ENCODE measurements at places on chromosomes 5 and 9.

DNA sequence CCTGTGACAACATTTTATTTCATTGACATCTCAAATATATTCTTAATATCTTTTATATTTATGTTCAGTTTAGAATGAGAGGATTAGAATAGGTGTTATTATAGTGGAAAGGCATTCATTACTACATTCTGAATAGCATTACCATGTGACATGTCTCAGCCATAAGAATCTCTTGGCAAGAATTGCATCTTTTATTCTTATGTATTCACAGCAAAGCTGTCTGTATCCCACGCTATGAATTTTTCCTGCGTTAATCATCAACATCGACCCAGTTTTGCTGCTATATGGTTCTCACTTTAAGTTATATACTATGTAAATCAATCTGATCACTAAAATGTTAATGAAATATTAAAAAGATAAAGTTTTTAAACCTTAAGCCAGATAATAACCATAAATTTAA is 248.6 kb downstream of the TMEM232 start:
- H3K27ac ChIP-seq: no peak overlapping the region
- no peaks in the 10 kb centered on the region for H3K27me3 ChIP-seq
- H3K36me3 ChIP-seq: no peaks in the 10 kb centered on the region
- no peak overlapping the region for H3K4me3 ChIP-seq
- DNase-seq: no peak
- H3K4me1 ChIP-seq: no peaks in the 10 kb centered on the region

DNA sequence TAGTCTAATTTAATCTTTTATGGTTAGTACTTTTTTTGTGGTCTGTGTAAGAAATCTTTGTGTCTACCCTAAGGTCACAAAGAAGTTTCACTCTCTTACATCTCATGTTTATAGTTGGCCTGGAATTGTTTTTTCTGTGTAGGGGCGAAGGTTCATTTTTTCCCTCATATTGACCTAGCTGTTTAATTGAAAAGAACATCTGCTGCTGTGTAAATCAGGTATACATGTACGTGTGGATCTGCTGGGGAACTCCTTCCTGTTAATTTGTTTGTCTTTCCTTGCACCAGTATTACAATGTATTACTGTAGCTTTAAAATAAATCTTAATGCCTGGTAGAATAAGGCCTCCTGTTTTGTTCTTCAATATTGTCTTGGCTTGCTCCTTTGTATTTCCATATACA is 37.8 kb downstream of the EXOSC2 start:
- no peak for DNase-seq
- no peak overlapping the region for H3K4me3 ChIP-seq
- peaks cover 15% of the 10 kb centered on the region for H3K4me1 ChIP-seq
- H3K36me3 ChIP-seq: no peaks in the 10 kb centered on the region
- H3K27me3 ChIP-seq: no peaks in the 10 kb centered on the region

GRCh38 chr9:115615821-115616665 is 498.1 kb upstream of the TNC start:
- no peaks in the 10 kb centered on the region for H3K27me3 ChIP-seq
- no peak overlapping the region for H3K4me3 ChIP-seq
- DNase-seq: no peak
- no peak overlapping the region for H3K27ac ChIP-seq
- peaks cover 6% of the 10 kb centered on the region for H3K4me1 ChIP-seq

DNA sequence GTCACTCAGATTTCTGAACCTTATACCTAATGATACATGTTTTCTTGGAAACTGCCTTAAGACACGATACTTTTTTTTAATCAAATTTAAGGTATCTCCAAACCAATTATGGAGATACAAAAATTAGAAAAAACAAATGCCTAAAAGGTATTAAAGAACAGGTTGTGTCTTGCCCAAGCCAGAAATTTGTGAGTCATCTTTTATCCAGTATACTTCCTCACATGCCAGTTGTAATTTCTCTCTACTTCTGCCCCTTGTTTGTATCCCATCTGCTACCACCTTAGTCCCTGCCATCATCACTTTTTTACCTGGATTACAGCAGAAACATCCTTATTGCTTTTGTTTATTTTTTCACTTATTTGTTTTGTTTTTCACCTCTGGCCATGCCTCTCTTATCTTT is 571.2 kb upstream of the DAB2 start:
- peaks cover 17% of the 10 kb centered on the region for H3K4me1 ChIP-seq
- no peak for DNase-seq
- H3K27me3 ChIP-seq: no peaks in the 10 kb centered on the region
- no peaks in the 10 kb centered on the region for H3K36me3 ChIP-seq
- no peak overlapping the region for H3K4me3 ChIP-seq

DNA sequence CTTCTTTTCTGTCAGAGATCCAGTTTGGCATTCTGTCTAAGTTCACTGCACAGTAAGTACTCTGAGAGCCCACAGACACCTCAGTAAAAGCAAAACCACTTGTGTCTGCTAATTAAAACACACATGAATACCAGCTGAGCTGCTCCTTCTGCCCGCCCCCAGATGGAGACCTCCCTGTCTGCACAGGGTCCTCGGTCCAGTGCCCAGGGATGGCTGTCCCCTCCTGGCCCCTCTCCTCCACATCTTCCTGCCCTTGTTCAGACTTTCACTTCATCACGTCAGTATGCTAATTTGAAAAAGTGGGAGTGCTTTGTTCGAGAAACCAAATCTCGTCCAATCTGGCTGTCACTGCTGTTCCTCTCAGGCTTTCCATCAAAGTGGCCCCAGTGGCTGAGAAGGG is 43.5 kb downstream of the LIX1 start:
- H3K27ac ChIP-seq: no peak overlapping the region
- peak overlapping the region; percentile 22 for H3K4me3 ChIP-seq
- no peaks in the 10 kb centered on the region for H3K36me3 ChIP-seq
- H3K27me3 ChIP-seq: no peaks in the 10 kb centered on the region
- H3K4me1 ChIP-seq: peaks cover 36% of the 10 kb centered on the region

Measured in sigmoid colon (tissue), 7 donors.